ENCODE measurements at places on chromosomes 5 and 9. TPM values are rescaled to one million over a fixed set of nuclear protein-coding genes. Genes with fewer than 3 reads are reported as not detected.

The GARIN3 gene
- not detected for total RNA-seq

The ISL1 gene
- total RNA-seq: 9.8 TPM

The PCDHGA10 gene
- 18.4 TPM for total RNA-seq

The SLC25A2 gene
- total RNA-seq: 0.72 TPM

The MRPS27 gene
- total RNA-seq: 89.7 TPM

The CCDC152 gene
- total RNA-seq: not detected

The SLC46A2 gene
- total RNA-seq: not detected

DNA sequence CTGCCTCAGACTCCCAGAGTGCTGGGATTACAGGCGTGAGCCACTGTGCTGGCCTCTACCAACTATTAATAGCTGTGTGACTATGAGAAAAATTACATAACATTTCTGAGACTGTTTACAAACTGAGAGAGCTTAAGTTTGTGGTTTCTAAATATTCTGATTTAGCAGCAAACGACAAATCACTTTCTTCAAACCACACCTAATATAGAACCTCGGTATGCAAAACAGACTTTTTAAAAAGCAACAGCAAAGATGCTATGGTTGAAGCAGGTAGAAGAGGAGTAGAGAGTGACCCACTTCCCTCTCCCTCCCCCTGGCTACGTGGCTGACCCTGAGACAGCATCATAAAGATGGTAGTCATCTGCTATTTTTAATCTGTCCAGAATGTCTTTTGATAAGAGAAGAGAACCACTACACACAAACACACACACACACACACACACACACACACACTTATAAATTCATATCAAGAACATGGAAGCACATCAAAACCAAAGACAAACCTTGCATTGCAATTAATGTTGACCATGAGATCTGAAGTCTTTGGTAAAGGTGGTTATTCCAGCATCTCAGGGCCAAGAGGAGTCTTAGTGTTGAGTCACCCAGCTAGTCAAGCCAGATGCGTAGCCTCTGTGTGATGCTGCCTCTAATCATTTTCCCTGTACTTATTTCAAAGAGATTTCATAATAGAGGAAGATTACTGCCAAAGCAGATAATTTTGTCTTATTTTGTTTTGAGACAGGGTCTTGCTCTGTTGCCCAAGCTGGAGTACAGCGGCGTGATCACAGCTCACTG is 58.1 kb upstream of the TMEM215 start:
- DNase-seq: no peak

DNA sequence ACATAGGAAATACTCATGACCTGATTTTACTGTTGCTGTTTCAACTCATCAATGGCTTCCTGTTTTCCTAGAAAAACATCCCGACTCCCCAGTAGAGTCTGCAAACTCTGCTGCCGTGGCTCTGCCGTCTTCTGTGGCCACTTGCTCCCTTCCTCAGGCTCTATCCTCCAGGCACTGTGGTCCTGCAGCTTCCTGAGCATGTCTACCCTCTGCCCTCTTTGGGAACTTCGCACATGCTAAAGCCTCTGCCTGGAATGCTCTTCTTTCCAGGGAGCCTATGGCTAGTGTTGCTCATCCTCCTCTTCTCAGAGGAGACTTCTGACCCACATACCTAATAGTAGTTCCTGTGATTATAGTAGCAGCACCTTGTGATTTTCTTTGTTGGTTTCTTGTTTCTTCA is 256.9 kb downstream of the MAN2A1 start:
- DNase-seq: no peak

- DNase-seq: no peak
These were observed 61.7 kb downstream of the OTULIN start for GRCh38 chr5:14726066-14726838.

DNA sequence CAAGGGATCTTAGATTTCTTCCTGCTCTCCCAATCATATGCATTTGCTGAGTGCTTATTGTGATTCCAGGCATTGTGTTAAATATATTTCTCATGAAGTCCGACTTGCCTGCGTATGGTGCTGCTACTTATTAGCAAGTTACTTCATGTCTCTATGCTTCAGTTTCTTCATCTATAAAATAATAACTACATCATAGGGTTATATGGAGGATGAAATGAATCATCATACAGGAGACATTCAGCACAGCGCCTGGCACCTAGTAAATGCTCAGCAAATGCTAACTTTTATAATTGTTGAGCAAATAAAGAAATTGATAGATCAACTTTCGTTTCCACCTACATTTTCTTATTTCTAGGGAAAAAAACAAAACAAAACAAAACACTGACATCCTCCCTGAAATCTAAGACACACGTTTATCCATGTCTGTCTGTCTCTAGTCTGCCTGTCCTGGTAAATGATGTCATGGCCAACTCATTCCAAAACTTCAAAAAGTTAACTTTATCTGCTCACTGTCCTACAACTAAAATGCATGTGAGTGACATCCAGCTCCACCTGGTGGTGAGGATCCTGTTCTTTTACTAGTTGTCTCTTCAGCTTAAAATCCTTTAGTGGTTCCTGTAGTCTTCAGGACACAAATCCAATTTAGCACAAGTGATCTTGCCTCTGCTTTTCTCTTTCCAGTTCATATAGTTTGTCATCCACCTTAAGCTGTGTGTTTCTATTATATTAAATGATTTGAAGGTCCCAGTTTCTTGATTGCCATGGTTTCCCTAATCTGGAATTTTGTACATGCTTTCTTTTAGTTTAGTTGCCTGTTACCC is 27.7 kb downstream of the PPP3R2 start:
- no peak for DNase-seq

- no peak for DNase-seq
These were observed 174.7 kb upstream of the PPP1R2B start for GRCh38 chr5:156675395-156675794.

DNA sequence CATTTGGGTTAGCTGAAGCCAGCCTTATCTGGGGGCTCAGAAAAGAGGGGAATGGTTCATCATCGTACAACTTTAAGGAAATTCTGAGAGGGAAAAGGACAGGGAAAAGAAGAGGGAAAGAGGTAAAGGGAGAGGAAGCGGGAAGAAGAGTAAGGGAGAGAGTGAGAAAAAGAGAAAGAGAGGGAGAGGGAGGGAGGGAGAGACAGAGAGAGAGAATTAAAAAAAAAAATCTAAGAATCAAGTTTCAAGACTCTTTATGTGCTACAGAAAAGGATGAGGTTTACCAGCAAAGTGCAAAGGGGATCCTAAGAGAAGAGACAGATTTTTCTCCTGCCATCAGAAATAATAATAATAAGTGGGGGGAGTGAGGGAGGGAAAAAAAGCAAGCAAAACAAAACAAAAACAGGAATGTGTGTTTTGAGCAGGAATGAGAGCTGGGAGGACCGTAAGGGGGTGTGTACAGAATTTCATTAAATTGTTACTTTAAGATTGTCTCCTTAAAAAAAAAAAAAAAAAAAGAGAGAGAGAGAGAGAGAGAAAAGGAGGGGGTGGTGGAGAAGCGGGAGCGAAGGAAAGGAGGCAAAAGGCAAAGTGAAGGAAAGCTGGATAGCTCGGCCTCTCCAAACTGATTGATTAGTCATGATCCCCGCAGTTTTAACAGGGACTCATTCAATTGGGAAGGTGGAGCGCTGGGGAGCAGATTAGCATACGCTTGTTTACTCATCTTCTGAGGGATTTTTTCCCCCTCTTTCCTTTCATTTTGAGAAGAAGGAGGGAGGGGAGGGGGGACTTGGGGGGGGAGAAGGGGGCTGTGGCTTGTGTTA is 438 bp upstream of the PAPPA start:
- DNase-seq: no peak

DNA sequence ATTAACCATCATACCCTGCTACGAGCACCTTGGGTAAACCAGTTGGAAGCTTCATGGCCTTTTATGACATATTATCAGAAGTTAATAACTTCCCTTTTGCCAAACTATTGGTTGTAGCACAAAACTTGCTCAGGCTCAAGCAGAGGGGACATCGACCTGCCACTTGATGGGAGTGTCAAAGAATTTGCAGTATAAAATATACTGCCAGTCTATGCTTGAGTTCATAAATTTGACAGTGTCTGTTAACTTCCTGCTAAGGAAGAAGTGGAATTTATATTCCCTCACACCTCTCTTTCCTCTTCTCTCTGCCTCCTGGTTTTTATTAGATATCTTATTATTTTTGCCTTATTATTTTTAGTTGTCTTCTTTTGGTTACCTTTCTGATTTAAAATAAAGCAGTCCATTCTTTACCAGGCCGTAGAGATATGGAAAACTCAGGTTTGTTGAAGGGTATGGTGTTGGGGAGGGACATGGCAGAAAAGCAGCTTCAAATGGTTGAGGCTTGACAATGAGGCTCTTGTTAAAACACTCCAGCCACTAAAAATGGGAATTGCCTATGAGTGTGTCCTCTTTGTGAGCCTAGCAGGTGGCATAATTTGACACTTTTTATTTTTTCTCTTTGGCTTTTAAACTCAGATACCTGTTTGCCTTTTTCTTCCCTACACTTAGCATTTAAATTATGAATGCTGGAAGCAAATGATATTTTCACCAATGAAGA is 298.0 kb downstream of the DOCK8 start:
- no peak for DNase-seq

- no peak for DNase-seq
These were observed 147.3 kb downstream of the MELK start for GRCh38 chr9:36720043-36720442.

GRCh38 chr5:75361310-75361709 is 24.3 kb downstream of the HMGCR start:
- DNase-seq: no peak

- no peak for DNase-seq
These were observed 102.5 kb downstream of the SPATA31D1 start for GRCh38 chr9:82091100-82091499.

- no peak for DNase-seq
These were observed 70.6 kb upstream of the CPEB4 start for GRCh38 chr5:173817561-173817960.

DNA sequence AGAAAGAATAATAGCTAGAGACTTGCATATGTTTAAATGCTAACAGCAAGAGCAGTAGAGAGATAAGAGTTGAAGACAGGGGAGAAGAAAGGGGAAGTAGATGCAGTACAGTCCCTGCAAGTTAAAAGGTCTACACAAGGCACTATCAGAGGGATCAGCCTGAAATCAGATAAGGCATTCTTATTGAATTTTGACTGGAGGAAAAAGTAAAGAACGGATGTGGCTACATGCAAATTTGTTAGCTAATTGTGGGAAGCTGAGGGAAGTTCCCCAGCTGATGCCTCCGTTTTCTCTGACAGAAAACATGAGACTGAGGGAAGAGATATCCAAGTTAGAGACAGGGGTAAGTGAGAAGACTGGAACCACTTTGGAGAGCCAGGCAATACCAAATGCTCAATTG is 12.9 kb upstream of the RHOBTB3 start:
- DNase-seq: no peak
